ENCODE measurements at places on chromosomes 4 and X.

GRCh38 chr4:5710961-5711478, at the start of gene EVC:
EVC (plus strand) TSS chr4:5711201; CDS start chr4:5711381, 180 bp downstream.
- H3K27me3 ChIP-seq: peaks cover 42% of the 10 kb centered on the region
- peak; percentile 59 for DNase-seq
- H3K4me1 ChIP-seq: peaks cover 20% of the 10 kb centered on the region
- H3K27ac ChIP-seq: peak within 1 kb of the TSS; percentile 14
- peaks cover 4% of the 10 kb centered on the region for H3K36me3 ChIP-seq
- peak within 1 kb of the TSS; percentile 67 for H3K4me3 ChIP-seq

DNA sequence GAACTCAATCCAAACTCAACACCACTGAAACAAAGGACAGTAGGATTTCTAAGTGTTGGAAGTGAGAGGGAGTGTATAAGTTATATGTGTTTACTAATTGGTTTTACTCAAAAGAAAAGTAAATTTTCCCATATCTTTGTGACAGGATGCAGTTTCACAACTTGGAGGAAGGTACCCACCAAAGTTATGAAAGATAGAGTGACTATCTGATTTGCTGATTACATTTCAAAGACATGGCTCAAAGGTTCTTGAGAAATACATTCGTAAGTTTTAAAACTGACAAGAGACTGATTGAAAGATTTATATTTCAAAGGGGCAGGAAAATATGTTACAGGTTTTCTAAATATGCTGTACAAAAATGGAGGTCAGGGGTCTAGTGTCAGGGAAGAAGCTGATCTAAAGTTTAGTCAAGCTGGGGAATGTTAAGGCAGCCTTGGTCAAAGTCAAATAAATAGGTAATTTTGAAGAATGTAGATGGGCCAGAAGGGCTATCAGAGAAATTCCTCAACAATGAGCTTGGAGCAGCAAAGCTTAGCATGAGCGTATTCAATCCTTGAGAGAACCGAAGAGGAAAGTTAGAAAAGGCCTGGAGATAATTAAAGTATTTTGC, 9.7 kb upstream of the COMMD8 start:
- no peaks in the 10 kb centered on the region for H3K4me1 ChIP-seq
- H3K4me3 ChIP-seq: no peak overlapping the region
- H3K27ac ChIP-seq: no peak overlapping the region
- no peaks in the 10 kb centered on the region for H3K36me3 ChIP-seq
- DNase-seq: no peak

DNA sequence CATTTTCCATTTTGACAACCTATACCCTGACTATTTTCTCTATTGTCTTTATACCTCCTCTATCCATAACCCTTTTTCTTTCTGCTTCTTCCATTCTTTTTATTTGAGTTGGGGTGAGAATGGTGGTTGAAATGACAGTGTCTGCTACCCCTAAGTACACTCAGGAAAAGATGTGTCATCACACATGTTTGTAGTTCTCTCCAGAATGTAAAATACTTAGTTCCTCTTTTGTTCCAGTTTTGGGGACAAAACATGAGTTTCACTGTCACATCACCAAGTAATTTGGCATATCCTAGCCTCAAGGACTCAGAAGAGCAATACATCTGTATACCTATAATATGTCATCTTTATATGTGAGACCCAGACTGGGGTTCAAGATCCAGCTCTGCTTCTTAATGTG, 90.3 kb downstream of the COMMD8 start:
- no peak overlapping the region for H3K4me3 ChIP-seq
- no peaks in the 10 kb centered on the region for H3K4me1 ChIP-seq
- H3K36me3 ChIP-seq: no peaks in the 10 kb centered on the region
- no peak for DNase-seq

GRCh38 chr4:132827522-132827921, 321.6 kb upstream of the PCDH10 start:
- H3K27me3 ChIP-seq: no peaks in the 10 kb centered on the region
- DNase-seq: no peak
- no peaks in the 10 kb centered on the region for H3K4me1 ChIP-seq
- no peak overlapping the region for H3K27ac ChIP-seq
- no peak overlapping the region for H3K4me3 ChIP-seq

- H3K36me3 ChIP-seq: no peaks in the 10 kb centered on the region
- peaks cover 5% of the 10 kb centered on the region for H3K27me3 ChIP-seq
- no peak overlapping the region for H3K27ac ChIP-seq
- no peaks in the 10 kb centered on the region for H3K4me1 ChIP-seq
- DNase-seq: no peak
Measured at GRCh38 chrX:2542826-2543521, 42.2 kb upstream of the DHRSX start.

DNA sequence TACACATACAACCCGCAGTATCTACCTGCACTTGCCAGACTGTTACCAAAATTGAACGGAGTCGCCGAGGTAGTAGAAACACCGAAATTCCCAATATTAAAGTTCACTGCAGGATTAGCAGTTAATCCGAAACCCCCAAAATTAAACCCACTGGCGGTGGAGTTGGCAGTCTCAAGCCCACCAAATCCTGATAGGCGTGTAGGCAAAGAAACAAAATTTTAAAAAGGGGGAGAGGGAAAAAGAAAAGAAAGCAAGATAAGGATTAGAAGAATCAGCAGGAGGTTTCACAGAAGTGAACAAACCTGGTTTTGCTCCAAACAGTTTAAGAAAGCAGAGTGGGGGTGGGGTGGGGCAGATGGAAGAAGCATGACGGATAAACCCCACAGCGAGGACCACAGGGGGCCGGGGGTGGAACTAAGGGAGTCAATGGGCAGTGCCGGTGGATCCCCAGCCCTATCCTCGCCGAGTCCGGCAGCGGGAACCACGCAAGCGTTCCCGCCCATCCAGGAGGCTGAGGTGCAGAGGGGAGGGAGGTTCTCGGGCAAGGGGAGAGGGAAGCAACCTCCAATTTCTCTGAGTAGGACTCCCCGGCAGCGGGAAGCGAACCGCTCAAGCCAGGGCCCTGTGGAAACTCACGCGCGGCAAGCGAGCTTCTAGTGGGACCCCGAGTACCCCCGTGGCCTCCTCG, 599 bp downstream of the NUP54 start:
- H3K4me1 ChIP-seq: peaks cover 25% of the 10 kb centered on the region
- peak; percentile 70 for DNase-seq
- H3K4me3 ChIP-seq: peak overlapping the region; percentile 91
- peak overlapping the region; percentile 88 for H3K27ac ChIP-seq
- H3K36me3 ChIP-seq: peaks cover 10% of the 10 kb centered on the region

- no peak overlapping the region for H3K4me3 ChIP-seq
- DNase-seq: no peak
- no peaks in the 10 kb centered on the region for H3K27me3 ChIP-seq
- H3K36me3 ChIP-seq: peaks cover 32% of the 10 kb centered on the region
- H3K27ac ChIP-seq: no peak overlapping the region
Measured at GRCh38 chrX:2266445-2267349, 234.1 kb downstream of the DHRSX start.

DNA sequence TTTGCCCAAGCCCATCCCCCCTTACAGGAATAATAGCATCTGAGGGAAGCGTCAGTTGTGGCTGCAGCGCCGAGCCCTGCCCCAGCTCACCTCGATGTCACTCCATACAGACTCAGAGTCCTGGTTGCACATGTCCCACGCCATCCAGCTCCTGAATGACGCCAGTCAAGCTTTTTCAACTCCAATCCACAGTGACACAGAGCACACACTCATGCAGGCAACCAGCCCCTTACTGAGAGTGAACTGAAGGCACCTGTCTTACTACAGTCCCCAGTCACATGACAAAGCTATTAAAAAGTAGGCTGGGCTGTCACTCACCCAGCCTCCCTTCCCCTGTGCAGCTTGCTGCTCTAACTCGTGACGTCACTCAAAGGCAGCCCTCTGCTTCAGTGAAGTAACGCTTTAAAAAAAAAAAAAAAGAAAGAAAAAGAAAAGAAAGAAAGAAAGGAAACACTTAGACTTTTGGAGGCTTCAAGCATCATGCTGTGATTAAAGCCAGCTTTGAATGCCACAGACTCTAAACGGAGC, at the start of gene PPARGC1A:
Gene PPARGC1A, minus strand, starts transcription at position 234 of the 528 bp plus-strand sequence. Its CDS starts 90 bp downstream, at position 144.
- no peaks in the 10 kb centered on the region for H3K36me3 ChIP-seq
- DNase-seq: peak; percentile 9
- H3K4me1 ChIP-seq: peaks cover 14% of the 10 kb centered on the region
- no peak within 1 kb of the TSS for H3K27ac ChIP-seq
- H3K4me3 ChIP-seq: peak within 1 kb of the TSS; percentile 3

DNA sequence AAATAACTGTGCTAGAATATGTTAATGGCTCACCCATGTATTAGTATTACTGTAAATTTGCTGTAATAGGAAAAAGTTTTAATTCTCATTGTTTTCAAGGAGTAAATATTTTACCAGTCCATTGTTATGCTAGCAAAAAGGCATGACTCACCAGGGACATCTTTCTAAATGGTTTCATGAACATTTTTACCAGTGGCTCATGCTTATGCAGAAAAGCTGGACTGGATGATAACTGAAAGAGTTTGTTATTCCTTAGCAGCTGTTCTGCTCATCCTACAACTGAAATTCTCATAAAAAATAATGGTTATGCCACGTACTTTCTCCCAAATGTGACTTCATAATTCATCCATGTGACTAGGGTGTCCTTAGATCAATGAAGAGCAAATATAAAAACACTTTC, 111.9 kb upstream of the PCDH18 start:
- no peaks in the 10 kb centered on the region for H3K36me3 ChIP-seq
- no peak for DNase-seq
- no peaks in the 10 kb centered on the region for H3K4me1 ChIP-seq

DNA sequence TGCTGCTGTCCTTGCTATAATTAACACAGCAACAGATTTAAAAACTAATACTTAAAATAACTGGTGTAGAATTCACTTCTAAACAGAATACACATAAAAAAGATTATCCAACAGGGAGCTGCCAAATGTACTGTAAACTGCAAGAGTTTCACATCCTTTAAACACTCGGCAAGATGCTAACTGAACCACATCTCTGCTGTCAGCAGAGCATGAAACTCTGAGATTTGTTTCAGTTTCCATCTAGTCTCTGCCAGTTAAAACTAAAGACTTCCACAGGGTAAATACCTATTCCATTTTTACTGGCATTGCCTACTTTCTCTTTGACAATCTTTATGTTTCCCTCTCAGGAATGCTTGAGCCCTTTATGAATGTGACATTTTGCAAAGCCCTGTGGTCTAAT, 127.7 kb downstream of the SLC7A11 start:
- DNase-seq: no peak
- H3K4me1 ChIP-seq: no peaks in the 10 kb centered on the region
- no peaks in the 10 kb centered on the region for H3K36me3 ChIP-seq

DNA sequence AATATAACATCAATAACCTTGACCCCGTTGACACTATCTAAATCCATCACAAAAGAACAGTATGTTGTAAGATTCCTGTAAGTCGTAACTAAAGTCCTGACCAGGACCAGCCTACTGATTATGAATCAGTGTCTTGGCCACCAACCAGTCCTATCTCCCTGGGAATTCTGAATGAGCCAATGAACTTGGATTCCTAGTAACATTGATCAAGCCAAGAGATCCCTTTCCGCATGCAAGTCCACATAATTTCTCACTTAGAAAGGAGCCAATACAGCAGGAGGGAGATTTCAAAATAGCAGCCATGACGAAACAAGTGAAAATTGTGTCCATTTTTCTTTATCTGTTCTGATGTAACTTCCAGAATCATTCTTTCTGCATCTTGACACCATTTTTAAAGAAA, 9.5 kb downstream of the XPNPEP2 start:
- H3K4me1 ChIP-seq: peaks cover 26% of the 10 kb centered on the region
- H3K27ac ChIP-seq: no peak overlapping the region
- no peak for DNase-seq
- H3K4me3 ChIP-seq: no peak overlapping the region
- no peaks in the 10 kb centered on the region for H3K27me3 ChIP-seq

- no peak for DNase-seq
- no peak overlapping the region for H3K4me3 ChIP-seq
- no peak overlapping the region for H3K27ac ChIP-seq
- H3K27me3 ChIP-seq: no peaks in the 10 kb centered on the region
- H3K36me3 ChIP-seq: peaks cover 10% of the 10 kb centered on the region
Measured at GRCh38 chr4:26709246-26709645, 125.4 kb downstream of the TBC1D19 start.

- peak; percentile 37 for DNase-seq
- no peaks in the 10 kb centered on the region for H3K36me3 ChIP-seq
- H3K4me1 ChIP-seq: no peaks in the 10 kb centered on the region
- no peak overlapping the region for H3K27ac ChIP-seq
- no peak overlapping the region for H3K4me3 ChIP-seq
Measured at GRCh38 chr4:146333187-146333894, 119.0 kb downstream of the REELD1 start.

DNA sequence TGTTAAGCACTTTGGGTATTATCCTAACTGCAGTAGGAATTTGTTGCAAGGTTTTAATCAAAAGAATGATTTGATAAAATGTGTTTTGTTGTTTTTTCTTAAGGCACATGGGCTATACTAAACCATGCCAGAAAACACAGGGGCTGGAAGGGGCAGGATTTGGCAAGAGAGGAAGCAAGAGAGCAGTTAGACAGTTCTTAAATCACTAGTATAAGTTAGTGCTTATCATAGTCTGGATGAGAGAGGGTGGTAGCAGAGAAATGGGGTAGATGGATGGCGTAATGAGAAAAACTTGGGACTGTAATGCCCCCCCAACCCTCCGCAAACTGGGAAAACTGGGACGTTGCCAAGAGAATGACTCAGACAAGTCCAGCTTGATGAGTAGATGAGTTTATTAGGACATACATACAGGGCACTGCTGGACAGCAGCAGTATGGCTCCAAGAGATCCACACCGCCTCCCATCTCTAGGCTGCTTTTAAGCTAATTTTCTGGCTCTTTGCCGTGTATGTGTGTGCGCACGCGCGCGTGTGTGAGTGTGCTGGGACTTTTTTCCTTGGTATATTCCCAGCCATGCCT, 151.5 kb downstream of the PDLIM5 start:
- no peaks in the 10 kb centered on the region for H3K4me1 ChIP-seq
- DNase-seq: no peak
- H3K36me3 ChIP-seq: no peaks in the 10 kb centered on the region
- H3K27ac ChIP-seq: no peak overlapping the region

GRCh38 chr4:1201851-1202525, 29.6 kb upstream of the SPON2 start:
- H3K36me3 ChIP-seq: peaks cover 2% of the 10 kb centered on the region
- peak overlapping the region; percentile 97 for H3K27ac ChIP-seq
- H3K4me3 ChIP-seq: peak overlapping the region; percentile 67
- DNase-seq: peak; percentile 91
- H3K27me3 ChIP-seq: no peaks in the 10 kb centered on the region

- no peak overlapping the region for H3K4me3 ChIP-seq
- no peaks in the 10 kb centered on the region for H3K36me3 ChIP-seq
- no peaks in the 10 kb centered on the region for H3K27me3 ChIP-seq
- H3K4me1 ChIP-seq: no peaks in the 10 kb centered on the region
- DNase-seq: no peak
Measured at GRCh38 chr4:73919691-73920090, 50.5 kb downstream of the CXCL1 start.

- no peaks in the 10 kb centered on the region for H3K36me3 ChIP-seq
- H3K4me3 ChIP-seq: no peak overlapping the region
- no peaks in the 10 kb centered on the region for H3K27me3 ChIP-seq
- no peaks in the 10 kb centered on the region for H3K4me1 ChIP-seq
Measured at GRCh38 chr4:87511500-87511899, 17.7 kb downstream of the SPARCL1 start.

GRCh38 chrX:45699158-45699557, 498.5 kb upstream of the DIPK2B start:
- H3K4me3 ChIP-seq: no peak overlapping the region
- no peak overlapping the region for H3K27ac ChIP-seq
- no peaks in the 10 kb centered on the region for H3K27me3 ChIP-seq

GRCh38 chrX:139691843-139692505, 16.0 kb downstream of the MCF2 start:
- H3K36me3 ChIP-seq: no peaks in the 10 kb centered on the region
- no peak for DNase-seq
- H3K4me1 ChIP-seq: peaks cover 2% of the 10 kb centered on the region
- no peak overlapping the region for H3K27ac ChIP-seq
- H3K27me3 ChIP-seq: peaks cover 7% of the 10 kb centered on the region
- no peak overlapping the region for H3K4me3 ChIP-seq
